NCI-H1417 treated with DMSO at 0.1 percent for 48 hours (cell line): ENCODE measurements at places on chromosomes 6 and 20.

- no peak for DNase-seq
Observed at GRCh38 chr20:55067158-55067825, 591.9 kb downstream of the DOK5 start.

- DNase-seq = no peak
Observed at GRCh38 chr6:37665304-37665703, 32.4 kb downstream of the MDGA1 start.

- no peak for DNase-seq
Observed at GRCh38 chr6:168884050-168884645, 369.5 kb downstream of the THBS2 start.

DNA sequence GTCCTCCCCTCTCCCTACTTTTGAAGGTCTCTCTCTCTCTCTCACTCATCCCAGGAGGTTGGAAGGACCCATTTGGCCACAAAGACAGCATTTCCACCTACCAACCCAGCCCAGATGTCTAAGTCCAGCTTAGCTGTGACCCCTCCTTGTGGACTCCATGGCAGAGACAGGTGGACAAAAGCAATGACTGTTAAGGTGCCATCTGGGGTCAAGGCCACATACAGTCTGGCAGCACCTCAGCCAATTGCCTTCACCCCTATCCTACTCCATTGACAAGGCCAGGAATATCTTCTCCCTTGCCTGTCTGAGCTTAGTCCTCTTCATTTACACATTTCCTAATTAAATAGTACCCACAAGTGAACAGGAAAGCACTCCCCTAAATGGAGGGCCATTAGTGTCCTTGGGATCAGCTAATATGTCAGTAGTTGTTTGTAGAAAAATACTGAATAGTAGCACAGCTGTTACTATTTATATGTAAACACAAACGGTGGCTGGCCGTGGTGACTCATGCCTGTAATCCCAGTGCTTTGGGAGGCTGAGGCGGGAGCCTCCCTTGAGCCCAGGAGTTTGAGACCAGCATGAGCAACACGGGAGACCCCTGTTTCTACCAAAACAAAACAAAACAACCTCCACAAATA is 28.8 kb downstream of the GCM1 start:
- DNase-seq = no peak

GRCh38 chr20:37680420-37680819 is 13.4 kb upstream of the CTNNBL1 start:
- no peak for DNase-seq

DNA sequence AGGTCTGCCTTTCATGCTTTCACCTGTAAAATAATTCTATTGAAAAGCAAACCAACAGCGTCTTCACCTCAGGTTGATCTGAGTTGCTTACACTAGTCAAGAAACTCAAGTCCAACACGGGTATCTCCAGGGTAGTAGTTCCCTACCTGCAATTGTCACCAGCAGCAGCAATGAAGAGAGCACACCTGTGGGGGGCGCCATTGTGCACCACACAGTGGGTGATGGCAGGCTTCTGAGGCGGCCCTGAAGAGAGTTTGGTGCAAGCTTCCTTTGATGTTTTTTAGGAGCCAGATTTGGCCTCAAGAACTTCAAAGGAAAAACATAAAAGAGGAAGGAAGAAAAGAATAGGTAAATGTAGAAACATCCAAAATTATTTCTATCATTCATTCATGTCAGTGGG is 45.1 kb downstream of the KIAA0319 start:
- no peak for DNase-seq

GRCh38 chr6:36926708-36927513 is 27.6 kb upstream of the PI16 start:
- DNase-seq = no peak

GRCh38 chr6:141248021-141248799 is 884.5 kb upstream of the GJE1 start:
- no peak for DNase-seq

DNA sequence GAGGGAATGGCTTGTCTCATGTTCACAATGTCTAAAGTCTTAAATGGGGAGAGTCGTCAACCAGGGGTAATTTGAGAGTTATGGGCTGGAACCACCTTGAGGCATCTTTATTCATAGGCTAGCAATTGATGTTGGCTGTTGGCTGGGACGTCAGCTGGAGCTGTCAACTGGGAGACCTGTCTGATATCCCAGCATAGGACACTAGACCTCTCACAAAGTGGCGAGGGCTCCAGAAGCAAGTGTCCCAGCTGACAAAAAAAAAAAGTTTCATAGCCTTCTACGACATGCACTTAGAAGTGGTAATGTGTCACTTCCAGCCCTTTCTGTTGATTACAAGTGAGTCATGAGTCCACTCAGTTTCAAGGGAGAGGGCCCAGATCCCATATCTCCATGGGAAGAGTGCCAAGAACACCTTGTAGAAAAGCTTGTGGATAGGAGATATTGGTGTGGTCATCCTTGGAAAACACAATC is 278.0 kb downstream of the ESR1 start:
- DNase-seq = no peak

- no peak for DNase-seq
Observed at GRCh38 chr20:17682889-17683198, 802 bp upstream of the RRBP1 start.

- no peak for DNase-seq
Observed at GRCh38 chr6:149913540-149914240, 9.2 kb downstream of the RAET1G start.

DNA sequence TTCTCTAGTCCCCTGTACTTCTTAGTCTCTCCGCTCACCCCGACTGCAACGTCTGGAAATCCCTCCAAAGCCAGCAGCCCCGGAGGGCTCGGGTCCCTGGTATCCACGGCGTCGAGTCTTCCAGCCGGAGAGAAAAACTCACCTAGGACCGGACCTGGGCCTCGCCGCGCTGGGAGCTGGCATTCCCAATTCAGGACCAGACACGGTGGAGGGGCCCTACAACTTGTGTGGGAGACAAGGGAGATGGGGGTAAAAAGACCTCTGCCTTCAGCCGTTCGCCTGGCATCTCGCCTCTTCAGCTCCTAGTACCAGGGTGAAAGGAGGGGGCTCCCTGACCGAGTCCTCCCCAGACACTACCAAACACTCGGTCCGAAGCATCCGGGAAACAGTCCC is 64.3 kb downstream of the GPX5 start:
- DNase-seq = no peak

DNA sequence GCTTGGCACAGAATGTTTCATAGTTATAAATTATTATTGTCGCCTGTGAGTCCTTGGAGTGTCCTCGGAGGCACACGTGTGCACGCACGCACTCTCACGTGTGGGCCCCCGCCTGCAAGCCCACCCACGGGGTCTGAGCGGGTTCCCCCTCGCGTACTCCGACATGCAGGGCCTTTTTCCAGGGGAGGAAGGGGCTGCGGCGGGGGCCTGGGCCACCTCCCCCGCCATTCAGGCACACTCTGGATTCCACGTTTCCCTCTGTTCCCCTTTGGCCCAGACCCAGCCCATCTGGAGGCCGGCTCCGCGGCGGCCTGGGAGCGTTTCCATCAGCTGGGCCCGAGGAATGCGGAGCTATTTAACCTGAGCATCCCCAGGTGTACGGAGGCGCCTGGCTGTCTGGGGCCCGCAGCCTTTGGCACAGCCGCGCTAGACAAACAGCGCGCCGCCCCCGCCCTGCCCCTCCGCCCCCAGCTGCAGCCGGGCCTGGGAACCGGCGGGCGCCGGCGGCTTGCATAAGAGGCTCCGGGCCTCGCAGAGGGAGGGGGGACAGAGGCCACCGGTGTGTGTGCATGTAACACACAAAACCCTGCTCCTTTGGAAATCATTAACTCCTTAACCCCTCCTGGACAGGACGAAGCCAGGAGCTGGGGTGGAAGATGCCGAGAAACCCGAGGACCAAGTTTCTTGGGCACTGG is 3.3 kb downstream of the ID1 start:
- DNase-seq = peak; percentile 87

- no peak for DNase-seq
Observed at GRCh38 chr6:45416700-45417099, 39.0 kb upstream of the SUPT3H start.

GRCh38 chr6:166307082-166308032 is 835 bp downstream of the PRR18 start:
- DNase-seq = no peak

DNA sequence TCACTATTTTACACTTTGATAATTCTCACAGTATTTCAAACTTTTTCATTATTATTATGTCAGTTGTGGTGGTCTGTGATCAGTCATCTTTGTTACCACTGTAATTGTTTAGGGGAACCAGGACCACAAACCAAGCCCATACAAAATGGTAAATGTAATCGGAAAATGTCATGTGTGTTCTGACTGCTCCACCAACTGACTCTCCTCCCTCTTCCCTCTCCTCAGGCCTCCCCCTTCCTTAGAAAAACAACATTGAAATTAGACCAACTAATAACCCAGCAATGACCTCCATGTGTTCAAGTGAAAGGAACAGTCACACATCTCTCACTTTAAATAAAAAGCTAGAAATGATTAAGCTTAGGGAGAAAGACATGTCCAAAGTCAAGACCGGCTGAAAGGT is 63.8 kb downstream of the GMDS start:
- no peak for DNase-seq

DNA sequence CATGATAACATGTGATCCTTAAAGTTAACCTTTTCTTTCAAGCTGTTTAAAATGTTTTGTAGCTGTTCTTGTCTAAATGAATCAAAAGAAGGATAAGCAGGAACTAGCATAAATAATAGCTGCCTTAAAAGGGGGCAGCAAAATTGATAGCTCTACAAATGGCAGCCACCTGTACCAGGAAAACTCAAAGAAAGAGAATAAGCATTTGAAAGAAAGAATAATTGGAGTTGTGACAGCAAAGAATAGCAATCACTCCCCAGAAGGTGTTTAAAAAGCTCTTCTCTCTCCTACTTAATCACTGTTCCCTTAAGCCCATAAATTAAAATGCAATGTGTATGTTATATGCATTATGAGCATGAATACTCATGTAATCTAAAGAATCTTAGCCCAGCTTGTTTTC is 114.6 kb downstream of the SIM1 start:
- no peak for DNase-seq

DNA sequence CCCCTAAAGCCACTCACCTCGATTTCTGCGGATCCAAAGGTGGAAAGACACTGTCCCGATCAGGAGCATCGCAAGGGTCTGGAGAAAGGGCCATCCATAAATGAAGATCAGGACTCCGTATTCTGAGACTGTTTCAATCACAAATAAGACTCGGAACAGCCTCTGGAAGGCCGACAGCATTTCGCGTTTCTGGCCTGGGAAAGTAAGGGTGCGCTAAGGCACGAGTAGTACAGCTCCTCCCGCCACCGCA is 44.6 kb downstream of the DPPA5 start:
- no peak for DNase-seq

- DNase-seq = no peak
Observed at GRCh38 chr6:6251555-6252280, 68.7 kb downstream of the F13A1 start.
